ENCODE measurements at places on chromosomes 7 and 10.

GRCh38 chr7:44645696-44646095 is 39.3 kb downstream of the OGDH start:
- DNase-seq = no peak

- DNase-seq = no peak
Observed at GRCh38 chr7:24052572-24053260, 231.3 kb upstream of the NPY start.

GRCh38 chr7:105685161-105685560 is 103.9 kb upstream of the EFCAB10 start:
- no peak for DNase-seq

DNA sequence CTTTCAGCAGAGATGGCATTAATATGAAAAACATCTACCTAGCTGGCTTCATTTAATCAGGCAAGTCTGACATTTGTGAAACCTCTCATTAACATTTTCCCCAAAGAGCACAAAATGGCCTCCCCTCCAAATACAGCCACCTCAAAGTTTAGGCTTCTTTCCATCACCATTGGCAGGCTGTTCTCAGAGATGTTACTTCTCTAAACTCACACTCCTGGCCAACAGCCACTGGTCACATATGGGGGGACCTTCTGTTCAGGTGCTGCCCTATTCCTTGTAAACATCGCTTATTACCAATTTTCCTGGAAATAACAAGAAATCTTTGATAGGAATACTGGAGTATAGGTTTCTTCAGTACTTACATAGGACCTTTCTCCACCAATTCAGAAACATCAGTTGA is 69.5 kb downstream of the GBF1 start:
- DNase-seq = no peak

DNA sequence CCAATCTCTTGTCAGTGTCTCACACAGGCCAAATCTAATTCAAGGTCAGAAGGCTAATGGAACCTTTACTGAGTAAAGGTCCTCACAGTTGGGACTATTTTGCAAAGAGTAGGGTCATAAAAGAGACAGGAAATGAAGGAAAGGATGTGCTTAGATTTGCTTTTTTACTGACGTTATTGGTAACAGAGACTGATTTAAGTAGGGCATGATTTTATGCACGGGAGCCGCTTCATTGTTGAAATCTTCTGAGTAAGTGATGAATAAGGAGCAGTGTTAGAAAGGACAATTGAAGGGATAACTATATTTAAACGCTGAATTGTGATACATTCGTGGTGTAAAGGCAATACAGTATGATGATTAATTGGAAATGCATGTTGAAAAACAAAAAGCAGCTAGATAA is 261.5 kb downstream of the MALRD1 start:
- DNase-seq = no peak

DNA sequence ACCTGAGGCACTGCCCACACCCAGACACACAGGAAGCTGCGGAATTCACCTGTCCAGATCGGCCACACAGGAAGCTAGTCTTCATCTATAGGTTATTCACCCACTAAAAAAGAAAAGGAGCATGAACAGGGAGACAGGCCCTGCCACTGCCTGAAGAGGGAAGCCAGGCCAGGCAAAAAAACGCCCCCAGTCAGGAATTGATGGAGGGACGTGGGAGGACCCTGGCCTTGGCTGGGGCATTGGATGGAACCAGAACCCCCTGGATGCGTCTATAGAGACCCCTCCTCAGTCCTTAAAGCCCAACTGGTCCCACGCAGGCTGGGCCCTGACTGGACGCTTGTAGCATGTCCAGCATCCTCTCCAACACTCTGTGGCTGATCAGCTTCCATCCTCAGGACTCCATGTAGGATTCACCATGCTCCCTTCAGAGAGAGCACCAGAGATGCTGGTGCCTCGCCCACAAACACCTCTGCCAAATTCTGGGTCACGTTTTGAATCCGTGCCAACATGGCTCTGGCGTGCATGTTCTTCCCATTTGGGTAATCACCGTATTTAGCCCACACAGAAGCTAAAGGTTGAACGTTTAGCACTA is 259.3 kb upstream of the TCERG1L start:
- no peak for DNase-seq

DNA sequence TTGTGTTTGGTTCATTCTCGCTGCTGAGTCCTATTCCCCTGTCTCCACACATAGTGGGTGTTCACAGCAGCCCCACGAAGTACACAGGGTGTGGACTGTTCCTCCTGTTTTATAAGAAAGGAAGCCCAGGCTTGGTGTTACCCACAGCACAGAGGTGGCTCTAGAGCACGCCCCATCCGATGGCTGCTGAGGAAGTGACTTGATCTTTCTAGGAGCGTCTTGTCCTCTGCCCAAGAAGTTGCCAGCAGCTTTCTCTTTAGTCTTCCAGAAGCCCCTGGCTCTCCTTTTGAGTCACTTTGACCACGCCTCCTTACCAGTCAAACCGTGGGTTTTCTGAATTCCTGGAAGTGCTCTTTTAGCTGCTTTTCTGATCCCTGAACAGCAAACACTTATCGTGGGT is 94.0 kb downstream of the GRK5 start:
- peak; percentile 72 for DNase-seq

GRCh38 chr7:112105584-112106530 is 100.3 kb downstream of the DOCK4 start:
- no peak for DNase-seq

DNA sequence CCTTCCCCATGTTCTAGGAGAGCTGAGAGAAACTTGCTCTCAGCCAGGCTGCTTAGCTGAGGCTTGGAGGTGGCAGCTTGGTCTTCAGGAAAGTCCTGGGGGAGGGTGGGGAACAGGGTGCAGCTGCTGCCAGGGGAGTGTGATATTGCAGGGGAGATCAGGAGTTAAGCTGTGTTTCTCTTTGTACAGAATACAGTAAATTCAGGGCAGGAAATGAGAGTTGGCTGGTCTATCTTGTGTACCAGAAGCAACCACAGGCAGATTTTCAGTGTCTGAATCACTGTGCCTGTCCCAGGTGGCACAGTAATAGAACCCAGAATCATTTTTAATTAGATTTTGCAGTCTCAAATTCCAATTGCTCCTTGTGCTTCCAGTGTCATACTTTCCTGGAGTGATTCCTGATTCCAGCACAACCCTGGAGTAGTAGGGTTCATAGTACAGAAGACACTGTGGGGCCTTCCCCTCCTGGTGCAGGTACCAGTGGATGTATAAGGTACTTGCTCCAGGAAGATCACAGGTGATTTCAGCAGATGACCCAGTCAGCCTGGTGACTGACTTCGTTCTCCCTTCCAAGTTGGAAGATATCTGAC is 94.0 kb upstream of the TARP start:
- peak; percentile 40 for DNase-seq

DNA sequence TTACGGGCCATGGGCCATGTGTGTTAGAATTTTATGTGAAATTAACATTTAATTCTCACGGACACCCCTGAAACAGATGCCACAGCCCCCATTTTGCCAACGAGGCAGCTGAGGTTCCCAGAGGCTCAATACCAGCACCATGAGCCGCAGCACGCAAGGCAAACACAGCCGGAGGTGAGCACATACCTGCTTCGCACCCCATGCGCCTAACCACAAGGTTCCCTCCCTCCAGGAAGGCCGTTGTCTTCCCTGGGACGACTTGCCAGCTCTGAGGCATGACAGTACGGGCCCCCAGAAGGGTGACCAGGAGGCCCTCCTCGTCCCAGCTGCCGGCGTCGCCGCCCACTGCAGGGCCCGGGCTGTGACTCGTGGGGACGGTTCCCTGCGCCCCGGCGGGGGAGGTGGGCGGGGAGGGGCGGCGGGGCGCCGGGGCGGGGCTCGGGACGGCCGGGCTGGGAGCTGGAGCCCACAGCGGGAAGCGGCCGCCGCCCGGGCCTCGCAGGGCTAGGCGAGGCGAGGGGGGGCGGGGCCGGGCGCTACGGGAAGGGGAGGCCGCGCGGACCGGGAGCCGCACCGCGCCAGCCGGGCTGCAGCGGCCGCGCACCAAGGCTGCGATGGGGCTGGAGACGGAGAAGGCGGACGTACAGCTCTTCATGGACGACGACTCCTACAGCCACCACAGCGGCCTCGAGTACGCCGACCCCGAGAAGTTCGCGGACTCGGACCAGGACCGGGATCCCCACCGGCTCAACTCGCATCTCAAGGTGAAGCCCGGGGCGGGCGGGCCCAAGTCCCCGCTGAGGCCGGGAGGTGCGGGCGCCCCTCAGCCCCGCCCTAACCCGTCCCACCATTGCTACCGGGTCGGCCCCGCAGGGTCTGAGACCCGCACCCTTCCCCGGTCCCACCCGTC is at the start of gene CAV2:
Gene CAV2 (plus strand): TSS at position 571 of the 910 bp plus-strand sequence. CDS start 44 bp downstream, at position 615.
- peak; percentile 26 for DNase-seq

DNA sequence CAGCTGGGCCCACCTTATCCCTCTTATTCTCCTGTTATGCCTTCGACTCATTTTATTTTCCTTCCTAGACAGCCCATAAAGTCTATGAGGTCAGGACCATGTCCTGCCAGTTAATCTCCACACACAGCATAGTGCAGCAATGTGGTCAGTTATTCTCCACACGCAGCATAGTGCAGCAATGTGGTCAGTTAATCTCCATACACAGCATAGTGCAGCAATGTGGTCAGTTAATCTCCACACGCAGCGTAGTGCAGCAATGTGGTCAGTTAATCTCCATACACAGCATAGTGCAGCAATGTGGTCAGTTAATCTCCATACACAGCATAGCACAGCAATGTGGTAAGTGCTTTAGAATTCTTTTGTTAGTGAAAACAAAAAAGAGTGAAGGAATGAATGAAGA is 77.8 kb downstream of the TEX36 start:
- no peak for DNase-seq

DNA sequence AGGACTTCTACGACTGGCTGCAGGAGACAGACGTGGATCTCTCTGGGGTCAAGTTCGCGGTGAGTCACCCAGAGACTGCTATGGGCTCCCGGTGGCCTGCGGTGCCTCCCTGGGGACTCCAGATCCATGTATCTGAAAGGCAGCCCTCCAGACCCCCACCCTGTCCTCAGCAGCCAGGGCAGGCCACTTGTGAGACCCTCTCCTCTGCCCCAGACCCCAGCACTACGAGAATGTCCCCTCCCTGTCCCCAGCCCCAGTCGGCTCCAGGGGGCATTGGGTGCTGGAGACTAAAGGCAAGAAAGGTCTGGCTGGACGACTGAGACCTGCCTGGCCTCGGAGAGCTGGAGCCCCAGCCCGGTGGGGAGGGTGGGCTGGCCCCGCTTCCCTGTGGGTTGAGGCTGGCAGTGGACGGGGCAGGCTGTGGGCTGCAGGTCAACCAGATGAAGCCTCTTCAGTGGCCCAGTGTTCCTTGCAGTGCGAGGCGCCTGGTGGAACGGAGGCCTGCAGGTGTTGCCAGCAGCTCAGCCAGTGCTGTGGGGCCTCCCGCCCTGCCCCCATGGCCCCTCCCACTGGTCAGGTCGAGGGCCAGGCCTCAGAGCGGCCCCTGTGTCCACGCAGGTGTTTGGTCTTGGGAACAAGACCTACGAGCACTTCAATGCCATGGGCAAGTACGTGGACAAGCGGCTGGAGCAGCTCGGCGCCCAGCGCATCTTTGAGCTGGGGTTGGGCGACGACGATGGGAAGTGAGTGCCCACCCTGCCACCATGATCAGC is 13.8 kb downstream of the TMEM120A start:
- no peak for DNase-seq

Measured in activated T-cell treated with anti-CD3 and anti-CD28 coated beads, Interleukin-2, amount 50 U/mL, for 72 hours (primary cell).